ENCODE measurements at places on chromosomes 4 and X.

DNA sequence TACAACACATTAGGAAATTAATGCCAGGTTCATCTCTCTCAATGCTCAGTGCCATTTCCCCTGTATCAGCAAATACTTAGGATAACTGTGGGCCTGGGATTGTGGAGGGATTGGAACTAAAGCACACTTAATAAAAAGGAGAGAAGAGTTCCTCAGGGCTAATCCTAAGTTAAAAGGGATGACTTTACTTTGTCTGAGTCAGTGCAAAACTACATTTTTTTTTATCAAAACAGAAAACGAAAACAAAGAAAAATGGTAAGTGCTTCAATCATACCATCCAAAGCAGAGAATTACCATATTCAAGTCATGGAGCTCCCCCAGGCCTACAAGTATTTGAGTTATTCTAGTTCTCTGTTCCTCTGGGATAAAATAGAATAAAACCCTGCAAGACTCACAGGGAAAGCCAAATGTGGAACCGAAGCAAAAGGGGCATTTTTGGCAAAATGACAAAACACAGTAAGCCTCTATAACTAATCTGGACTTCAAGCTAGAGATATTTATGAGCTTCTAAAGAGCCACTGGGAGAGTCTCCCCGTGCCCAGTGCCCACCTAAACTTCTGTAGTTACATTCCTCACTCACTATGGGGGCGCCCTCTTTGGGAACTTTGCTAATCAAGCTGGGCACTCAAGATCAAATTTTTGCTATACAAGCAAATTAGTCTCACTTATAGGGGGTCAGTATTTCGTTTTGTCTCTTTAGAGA lies 53.4 kb downstream of the PALLD start:
- DNase-seq, result no peak

DNA sequence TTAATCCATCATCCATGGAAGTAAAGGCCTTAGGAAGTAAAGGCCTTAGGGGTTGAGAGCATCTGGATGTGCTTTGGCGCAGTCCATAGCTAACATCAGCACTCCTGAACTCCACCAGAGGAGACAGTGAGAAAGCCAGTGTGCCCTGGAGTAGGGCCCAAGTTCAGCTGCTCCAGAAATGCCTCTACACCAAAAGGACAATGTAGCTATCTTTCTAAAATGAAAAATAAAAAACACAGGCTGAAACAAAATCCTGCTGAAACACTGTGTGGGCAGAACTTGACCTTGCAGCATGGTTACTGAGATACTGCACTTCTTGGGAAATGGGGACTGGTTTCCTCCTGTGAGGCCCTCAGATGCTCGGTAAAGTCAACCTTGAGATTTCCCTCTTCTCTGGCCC lies 29.3 kb downstream of the SH3RF1 start:
- DNase-seq, result no peak

- no peak for DNase-seq
These were observed 243.1 kb upstream of the ANXA3 start for GRCh38 chr4:78308517-78308916.

- no peak for DNase-seq
These were observed 9.6 kb downstream of the BMP3 start for GRCh38 chr4:81040012-81040659.

DNA sequence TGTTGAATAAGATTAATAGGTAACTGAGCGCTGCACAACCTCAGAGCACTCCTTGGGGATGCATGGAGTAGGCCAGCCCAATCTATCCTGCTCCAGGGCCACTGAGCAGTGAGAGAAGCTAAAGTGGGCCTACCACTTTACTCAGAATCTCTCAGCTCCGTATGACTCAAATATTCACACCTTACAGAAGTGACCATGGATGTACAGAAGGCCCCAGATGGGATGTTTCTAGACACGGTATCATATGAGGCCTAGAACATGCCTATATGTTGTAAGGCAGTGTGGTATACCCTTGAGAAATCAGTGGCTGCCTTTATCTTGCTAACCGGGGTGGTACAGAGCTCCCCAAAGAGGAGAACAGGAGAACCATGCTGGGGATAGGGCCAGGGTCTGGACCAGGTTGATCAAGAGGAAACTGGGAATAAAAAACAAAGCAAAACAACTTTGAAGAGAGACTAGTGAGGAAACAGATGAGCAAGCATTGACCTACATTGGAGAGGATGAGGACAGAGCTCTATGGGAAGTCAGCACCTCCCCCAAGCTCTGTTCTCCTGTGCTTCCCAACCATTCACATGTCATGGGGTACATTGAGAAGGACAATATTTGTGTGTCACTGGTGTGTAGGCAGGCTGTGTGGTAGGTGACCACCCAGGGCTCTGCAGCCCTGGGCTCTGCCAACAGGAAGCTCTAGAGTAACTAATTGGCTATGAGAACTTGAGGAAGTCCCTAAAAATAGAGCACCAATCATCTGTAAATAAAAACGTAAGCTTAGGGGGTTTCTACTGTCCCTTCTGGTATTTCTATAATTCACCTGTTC lies 31.4 kb downstream of the HOPX start:
- DNase-seq, result no peak

DNA sequence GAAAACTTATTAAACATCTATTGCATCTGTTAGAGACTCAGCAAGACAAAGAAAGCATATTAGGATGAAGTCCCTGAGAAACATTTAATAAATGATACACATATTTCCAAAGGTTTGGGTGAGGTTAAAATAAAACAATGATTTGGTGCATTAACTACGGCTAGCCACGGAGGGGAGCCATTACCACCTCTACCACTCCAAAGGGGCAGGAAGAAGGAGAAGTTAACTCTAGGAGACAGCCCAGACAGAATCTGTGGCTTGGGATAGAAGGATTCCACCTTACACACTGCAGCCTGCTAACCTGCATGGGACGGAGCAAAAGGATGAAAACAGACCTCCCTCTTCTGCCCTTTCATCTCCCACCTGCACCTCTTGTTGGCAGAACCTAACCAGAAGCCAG lies 189.1 kb upstream of the C1QTNF7 start:
- DNase-seq, result no peak

DNA sequence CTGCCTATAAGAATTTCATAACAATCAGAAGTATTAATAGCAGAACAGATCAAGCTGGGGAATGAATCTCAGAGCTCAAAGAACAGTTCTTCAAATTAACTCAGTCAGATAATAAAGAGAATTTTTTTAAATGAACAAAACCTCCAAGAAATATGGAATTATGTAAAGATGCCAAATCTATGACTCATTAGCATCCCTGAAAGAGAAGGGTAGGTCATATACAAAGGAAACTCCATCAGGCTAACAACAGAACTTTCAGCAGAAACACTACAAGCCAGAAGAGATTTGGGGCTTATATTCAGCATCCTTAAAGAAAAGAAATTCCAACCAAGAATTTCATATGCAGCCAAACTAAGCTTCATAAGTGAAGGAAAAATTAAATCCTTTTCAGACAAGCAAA lies 28.6 kb downstream of the CBR4 start:
- DNase-seq, result no peak

- DNase-seq, result no peak
These were observed 64.8 kb downstream of the NELFA start for GRCh38 chr4:1943928-1944327.

DNA sequence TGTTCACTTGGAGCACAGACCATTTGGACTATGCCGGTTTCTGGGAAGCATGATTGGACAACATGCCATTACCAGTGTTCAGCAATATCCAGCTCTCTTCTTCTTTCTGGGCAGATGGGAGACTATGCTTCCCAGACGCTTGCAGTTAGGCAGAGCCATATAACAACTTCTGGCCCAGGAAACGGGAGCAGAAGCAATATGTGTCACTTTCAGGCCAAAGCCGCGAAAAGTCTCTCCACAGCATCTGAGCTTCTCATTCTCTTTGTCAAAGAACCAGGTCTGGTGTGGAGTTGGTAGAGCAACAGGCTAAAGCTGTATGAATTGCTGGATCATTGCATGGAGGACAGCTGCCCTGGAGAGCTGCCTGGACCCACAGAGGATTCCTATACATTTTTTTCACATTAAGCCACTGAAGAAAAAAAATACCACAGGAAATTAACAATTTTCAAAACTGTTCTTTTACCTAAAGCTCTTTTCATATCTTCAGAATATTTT lies 131.4 kb upstream of the FRG1 start:
- DNase-seq, result no peak
